HepG2 (cell line): ENCODE measurements at places on chromosomes 4 and X.

GRCh38 chr4:186703510-186703909 lies 20.1 kb downstream of the FAT1 start:
- no peak for DNase-seq

DNA sequence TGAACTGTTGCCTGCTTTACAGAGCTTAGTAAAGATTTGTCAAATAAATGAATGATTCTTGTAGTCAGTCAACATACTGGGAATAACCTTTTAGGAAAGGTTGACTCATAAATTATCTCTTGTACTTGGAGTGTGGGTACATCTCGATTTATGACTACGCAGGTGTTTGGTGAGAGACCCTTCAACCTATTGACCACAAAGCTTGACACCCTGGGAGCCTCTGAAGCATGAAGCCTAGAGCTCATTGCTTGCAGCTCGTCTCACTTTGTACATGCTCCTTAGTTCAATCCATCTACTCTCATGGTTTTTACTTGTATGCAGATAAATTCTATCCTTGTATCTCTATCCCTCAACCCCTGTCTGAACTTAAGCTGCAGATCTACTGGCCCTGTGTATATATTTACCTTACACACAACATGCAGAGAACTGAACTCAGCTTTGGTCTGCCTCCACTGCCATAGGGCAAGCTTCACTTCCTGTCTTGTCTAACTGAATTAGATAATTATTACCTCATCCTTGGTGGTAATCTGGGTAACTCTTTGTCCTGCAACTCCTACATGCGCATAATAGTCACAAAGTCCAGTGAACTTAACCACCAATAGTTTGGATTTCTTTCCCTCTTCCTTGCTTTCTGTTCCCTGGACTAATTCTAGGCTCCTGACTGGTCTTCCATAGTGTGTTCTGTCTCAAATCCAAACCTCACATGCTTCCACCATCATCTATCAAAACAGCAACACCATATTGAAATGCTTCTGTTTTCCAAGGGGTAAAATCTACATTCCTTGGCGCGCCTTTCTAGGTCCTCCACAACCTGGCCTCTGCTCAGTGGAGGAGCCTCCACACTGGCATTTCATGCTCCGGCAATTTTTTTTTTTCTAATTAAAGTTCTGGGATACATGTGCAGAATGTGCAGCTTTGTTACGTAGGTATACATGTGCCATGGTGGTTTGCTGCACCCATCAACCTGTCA lies 32.2 kb upstream of the FAT1 start:
- peak; percentile 97 for DNase-seq

DNA sequence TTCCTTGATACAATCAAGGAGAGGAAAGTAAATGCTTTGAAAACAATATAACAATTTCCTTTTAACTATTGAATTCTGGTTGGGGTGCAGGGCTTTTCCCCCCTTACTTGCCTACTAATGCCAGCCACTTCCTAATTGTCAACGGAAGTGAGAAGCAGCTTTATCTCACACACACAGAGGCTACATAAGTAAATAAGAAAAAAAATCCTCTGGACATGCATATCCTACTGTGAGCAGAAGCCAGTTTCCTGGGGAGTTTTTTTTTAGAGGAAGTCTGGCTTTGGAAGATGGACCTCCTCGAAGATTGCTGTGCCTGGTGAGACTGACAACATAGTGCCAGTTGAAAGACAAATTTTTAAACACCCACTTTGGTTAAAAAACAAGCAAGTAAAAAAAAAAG lies 180.6 kb downstream of the OPHN1 start:
- DNase-seq = no peak

DNA sequence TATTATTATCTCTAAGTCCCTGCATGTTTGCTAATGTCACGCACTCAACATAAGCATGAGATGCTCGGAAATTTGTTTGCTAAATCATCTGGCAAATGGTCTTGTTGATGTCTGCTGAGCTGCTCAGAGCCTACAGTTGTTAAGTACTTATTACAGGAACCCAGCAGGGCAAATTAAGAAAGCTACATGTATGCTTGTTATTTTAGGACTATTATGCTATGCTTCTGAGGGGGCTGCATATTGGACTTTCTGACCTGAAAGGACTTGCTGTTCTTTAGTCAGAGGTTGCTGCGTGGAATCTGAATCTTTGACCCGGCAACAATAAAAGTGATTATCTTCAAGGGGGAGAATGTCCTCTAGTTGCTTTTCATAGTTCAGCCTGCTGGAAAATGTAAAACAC lies 36.3 kb upstream of the TENM3 start:
- DNase-seq = no peak

GRCh38 chr4:37648084-37648817 lies 37.9 kb downstream of the RELL1 start:
- peak; percentile 92 for DNase-seq

DNA sequence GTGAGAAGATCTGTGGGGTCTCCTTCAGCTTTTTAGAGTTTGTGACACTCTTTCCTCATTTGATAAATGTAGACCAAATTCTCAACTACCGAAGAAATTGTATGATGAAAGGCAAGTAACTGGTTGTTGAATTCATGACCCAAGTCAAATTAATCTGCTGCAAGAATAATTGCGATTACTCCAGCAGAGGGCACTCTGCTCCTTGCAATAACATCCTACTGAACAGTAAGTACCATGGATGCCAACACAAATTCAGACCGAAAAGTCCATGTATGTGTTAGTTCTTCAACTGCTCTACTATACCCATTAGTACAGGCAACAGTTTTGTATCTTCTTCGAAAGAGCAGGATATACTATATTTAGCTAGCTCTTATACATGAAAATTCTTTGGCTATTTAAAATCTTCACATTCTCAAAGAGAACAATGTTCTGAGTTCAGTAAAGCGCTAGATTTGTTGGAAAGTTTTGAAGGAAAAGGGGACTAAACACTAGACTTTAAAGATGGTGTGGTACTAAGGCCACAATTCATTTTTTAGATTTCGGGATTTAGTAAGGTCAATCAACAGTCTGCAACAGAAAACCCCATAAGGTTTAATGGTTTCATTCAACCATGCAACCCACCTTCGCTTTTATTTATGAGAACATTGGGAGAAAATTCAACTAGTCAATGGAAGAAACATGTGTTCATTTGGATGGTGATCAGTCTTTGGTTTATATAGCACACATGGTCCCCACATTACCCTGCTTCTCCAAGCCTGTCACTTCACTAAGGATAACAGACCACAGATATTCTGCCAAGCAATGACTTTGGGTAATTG lies 105.4 kb upstream of the TBC1D9 start:
- DNase-seq = peak; percentile 60
